Midbrain (tissue), 1 donor: ENCODE measurements at places on chromosomes 3 and 15.

GRCh38 chr3:14569474-14570000 is 29.4 kb upstream of the GRIP2 start:
- DNase-seq, result no peak

- no peak for DNase-seq
These were observed 191.2 kb upstream of the CBLB start for GRCh38 chr3:106059953-106060517.

- DNase-seq, result no peak
These were observed 210.3 kb upstream of the CNTN6 start for GRCh38 chr3:882533-882932.

- no peak for DNase-seq
These were observed 95.6 kb downstream of the SCAPER start for GRCh38 chr15:76809412-76810103.

- no peak for DNase-seq
These were observed 7.4 kb downstream of the LRRC58 start for GRCh38 chr3:120341658-120342346.

DNA sequence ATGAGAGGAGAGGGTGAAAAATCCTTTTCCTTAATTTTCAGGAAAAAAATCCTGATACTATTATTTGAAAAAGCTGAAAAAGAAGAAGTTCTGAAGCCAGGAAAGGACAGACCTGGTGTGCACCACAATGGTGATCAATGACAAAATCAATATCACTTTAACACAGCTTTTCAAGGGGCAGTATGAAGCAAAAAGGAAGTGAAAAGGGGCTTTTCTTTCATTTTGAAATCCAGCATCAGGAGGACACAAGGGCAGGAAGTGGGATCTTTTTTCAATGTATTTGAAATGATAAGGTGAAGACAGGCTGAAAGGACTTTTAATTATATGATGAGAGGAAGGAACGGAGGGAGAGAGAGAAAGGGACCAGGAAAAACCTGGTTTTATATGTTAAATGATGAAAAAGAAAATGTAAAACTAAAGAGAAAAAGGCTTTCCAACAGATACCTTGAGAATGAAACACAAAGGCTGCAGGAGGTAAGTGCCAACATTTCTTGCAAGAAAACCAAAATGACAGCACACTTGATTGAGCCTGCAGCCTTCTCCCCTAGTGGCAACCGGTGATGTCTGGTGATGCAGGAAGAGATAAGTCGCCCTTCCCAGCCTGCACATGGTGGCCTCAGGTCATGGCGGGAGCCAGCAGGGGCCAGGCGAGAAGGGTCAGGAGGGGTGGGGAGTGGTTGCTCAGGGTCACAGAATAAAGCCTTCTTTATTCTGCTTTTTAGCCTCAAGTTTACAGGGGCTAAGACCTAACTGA is 236.7 kb upstream of the WNT5A start:
- no peak for DNase-seq

DNA sequence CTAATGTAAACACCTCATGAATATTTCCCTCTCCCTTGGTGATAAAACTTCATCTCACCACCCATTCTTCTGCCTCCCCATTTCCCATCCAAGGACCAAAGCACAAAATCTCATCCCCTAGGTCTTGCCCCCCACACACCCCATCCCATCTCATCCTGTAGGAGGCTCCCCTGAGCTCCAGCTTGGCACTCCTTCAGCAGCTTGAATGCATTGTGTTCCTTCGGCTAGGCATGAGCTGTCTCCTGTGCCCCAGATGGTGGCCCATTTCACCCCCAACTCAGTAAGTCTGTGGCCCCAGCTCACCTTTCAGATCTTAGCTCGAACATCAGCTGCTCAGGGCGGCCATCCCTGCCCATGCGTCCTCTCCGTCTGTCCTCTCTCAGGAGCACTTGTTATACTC is 203.6 kb upstream of the NR2F2 start:
- DNase-seq, result no peak

GRCh38 chr3:134432236-134432635 is 53.5 kb downstream of the ANAPC13 start:
- DNase-seq, result no peak

DNA sequence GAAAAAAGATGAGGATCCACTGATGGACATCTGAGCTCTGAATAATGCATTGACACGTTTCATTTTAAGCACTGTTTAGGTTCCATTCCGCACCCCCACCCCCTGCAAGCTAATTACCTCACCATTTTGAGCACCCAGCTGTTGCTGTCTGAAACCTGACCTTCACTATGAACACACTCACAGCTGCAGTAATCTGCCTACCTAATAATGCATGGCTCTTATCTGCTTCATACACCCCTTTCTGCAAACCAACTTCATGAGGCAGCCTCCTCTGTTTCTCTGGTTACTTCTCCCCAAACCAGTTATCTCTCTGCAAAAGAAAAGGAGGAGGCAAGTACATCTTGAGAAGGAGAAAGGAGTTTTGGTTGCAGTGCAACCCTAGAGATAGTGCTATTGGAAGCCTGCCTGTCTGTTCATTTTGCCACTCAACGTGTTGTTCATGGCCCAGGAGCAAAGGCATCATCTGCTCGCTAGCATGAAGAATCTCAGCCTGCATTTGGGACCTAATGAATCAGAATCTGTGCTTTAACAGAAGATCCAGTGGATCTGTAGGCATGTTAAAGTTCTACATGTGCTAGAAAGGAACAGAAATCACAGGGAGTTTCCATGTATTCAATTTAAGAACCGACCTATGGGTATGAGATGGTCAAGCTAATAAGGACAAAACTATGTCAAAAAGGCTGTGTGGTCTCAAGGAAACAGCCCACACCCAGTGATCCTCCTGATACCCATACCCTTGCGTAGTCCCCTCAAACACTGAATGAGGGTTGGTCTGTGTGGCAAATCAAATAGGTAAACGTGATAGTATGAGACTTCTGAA is 87.2 kb downstream of the MB21D2 start:
- DNase-seq, result no peak

DNA sequence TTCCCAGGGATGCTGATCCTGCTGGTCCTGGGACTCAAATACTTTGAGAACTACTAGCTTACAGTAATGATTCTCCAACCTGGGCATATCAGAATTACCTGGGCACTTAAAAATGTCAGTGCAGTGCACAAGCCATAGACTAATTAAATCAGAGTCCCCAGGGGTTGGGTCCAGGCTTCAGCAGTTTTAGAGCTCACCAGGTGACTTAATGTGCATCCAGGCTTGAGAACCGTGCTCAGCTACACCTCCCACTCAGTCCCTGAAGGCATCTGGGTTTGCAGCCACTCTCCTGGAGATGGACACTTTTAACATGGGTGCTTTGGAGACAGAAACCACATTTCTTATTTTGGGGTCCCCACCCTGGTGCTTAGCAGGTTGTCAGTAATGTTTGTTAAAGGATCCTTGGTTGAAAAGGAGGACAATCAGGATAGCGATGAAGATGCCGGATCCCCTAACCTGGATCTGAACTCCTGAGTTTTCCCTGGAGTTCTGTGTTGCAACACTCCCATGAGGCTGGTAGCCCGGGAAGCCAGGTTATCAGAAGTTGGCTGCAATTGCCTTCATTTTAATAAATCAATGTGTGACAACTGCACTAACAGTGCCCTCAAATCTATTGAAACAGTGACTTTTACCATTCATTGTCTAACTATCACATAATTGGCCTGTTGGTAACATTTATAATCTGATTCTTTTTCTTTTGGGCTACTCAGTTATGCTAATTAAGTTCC is 48.1 kb downstream of the BFSP2 start:
- DNase-seq, result no peak

GRCh38 chr3:180973543-180973942 is 16.0 kb downstream of the DNAJC19 start:
- no peak for DNase-seq

DNA sequence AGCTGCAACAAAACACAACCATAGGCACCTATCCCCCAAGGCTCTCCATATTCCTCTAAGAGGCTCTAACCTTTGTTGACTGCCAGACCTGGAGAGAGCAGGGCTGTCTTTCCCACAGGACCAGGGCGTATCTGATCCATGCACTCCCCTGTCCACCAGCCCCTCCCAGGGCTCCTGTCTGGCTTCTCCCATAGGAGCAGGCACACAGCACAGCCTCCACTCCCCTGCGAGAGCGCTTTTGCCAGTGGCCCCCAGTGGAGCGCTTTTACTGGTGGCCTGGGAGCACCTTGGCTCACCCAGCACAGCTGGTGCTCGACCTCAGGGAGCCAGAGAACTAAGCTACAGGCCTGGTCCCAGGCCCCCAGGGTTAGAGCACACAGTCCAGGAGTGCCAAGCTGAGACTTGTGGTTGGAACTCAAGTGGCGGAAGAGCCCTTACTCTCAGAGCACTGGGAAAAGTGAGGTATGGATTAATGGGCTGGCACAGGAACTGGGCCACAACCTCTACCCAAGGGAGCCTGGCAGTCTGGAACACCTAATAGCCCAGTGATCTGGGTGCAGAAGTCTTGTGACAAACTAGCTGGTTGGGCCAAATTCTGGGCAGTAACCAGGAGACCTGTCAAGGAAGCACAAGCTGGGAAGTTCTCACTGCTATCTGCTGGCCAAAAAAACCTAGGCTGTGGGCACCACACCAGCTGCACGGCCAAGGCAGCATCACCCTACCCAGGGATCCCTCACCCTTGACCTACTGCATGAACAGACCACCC is 79.6 kb downstream of the PPP2R3A start:
- DNase-seq, result no peak

- DNase-seq, result no peak
These were observed 64.5 kb upstream of the PLXNA1 start for GRCh38 chr3:126918355-126918821.

DNA sequence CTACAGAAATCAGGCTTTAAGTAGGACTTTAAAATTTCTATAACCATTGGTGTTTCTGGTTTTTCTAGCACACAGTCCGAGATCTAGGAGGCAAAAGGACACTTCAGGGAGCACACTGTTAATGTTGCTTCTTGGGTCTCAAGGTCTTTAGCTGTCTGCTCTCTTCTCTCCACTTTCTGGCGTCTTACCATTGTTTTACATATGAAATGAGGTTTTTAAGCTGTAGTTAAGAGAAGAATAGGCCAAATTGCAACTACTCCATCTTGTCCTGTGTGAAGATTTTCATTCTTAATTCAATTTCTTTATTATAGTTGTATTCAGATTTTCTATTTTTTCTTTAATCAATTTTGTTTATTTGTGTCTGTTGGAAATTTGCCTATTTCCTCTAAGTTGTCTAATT is 151.4 kb downstream of the WNT7A start:
- DNase-seq, result no peak

GRCh38 chr15:66758844-66759243 is 56.8 kb downstream of the SMAD6 start:
- no peak for DNase-seq

GRCh38 chr3:48400824-48401433 is 28.9 kb downstream of the FBXW12 start:
- peak; percentile 47 for DNase-seq

DNA sequence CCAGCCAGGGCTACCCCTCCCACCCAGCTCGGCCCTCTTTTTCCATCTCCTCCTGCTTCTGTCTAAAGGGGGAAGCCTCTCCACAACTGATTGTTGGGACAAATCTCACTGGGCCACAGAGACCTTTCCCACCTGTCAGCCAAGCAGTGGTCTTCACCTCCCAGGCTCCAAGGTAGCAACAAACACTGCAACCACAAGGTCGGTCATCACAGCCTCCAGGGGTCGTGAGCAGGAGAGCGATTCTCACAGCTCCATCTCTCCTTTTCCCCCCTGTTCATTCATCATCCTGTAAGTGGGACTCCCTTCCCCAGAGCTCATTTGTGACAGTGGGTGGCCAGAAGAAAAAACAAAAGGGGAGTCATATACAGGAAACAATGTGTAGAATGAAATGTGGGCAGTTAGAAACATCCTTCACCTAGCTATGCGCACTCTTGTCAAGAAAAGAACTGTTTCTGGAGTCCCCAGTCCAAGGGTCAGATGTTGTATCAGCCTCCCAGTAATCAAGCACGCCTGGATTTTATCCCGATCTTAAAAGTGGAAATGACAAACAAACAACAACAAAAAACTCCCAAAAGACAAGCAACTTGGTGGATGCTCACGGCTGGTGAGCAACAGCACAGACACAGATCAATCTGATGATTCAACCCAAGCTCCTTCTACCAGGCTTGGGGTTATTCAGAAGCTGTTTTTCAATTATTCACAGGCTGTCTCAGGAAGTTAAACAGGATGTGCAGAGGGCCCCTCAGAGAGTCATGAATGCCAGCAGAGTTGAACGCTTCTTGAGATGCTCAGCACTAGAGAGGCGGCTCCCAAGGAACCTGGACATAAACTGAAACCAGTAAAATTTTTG is 22.4 kb downstream of the LYZL4 start:
- DNase-seq, result no peak

DNA sequence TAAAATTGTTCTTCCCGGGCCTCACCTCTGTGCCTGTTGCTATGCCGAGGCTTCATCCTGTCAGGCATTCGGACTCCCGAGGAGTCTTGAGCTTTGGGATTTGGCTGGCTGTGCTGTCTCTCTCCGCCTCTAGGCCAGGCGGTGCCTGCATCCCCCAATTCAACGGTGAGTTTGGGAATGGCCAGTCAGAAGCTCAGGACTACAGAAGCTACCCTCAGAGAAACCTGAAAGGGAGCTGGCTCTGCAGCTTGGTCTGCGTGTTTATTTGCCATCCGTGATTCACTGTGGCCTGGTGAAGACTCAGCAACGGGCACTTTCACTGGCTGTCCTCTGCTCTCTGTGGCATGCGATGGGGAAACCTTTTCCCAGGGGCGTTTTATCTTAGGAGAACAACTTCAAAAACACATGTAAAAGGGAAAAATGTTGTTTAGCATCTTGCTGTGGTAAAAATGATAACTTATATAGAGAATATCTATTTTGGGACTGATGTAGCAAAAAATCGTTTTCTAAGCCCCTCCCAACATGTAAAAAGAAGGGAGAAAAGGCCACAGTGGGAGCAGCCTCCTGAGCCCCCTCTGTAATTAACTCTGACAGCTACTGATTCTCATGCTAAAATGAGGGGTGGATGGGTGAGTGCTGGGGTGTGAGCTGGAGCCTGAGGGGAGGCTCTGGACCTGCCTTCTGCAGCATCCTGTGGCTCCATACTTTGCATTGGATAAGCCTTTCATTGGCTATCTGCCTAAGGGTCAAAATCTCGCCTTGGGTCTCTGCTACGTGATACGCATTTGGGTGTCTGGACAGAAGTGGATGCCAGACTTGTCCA is 103.4 kb upstream of the KLHL25 start:
- no peak for DNase-seq

DNA sequence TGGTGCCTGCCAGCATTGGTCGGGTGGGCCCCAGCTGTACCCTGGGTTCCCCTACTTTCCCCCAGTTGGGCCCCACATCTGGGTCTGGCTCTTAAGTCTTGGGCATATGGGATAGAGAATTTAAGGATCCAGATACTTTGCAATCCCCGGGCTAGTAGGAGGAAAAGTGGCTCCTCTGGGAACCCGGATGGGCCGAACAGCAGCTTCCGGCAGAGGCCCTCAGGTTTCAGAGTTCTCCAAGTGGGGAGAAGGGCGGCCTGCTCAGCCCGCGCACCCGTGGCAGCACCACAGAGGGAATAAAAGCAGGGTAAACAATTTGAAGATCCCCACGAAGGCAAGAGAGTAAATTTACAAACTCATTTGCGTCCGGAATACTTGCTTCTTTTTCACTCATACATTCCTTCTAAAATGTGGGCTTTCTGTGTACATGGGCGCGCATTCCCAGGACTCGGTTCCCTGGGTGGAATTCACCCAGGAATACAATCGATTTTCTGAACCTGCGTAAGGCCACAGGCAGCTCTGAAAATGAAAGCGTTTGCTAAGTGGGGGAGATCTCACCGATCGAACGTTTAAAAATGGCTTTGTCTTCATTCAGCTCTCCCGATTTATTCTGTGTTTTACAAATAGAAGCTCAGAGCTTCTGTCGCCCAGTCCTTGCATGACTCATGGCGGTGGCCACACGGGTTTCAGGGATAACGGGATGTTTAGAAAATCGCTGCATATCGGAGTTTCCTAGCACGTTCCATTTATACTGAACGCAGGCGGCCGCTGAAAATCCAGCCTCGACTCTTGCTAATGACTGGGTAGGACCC is 74.0 kb upstream of the POLG start:
- DNase-seq, result no peak
